IMR-90 (cell line): ENCODE measurements at places on chromosomes 7 and 10. TPM values are rescaled to one million over a fixed set of nuclear protein-coding genes. Genes with fewer than 3 reads are reported as not detected.

NUTM2A gene
- 0.10 and 0.36 TPM in 2 replicates for polyA plus RNA-seq

TFPI2 gene
- polyA plus RNA-seq: 99.0 and 121 TPM in 2 replicates

SPDYE1 gene
- not detected in 2 replicates for polyA plus RNA-seq

HNRNPH3 gene
- polyA plus RNA-seq: 119 and 142 TPM in 2 replicates

GLI3 gene
- 3.9 TPM in 2 replicates for polyA plus RNA-seq

ELN gene
- 14.3 and 15.3 TPM in 2 replicates for polyA plus RNA-seq
